ENCODE measurements at places on chromosomes 2 and 18. TPM values are rescaled to one million over a fixed set of nuclear protein-coding genes. Genes with fewer than 3 reads are reported as not detected.

DNA sequence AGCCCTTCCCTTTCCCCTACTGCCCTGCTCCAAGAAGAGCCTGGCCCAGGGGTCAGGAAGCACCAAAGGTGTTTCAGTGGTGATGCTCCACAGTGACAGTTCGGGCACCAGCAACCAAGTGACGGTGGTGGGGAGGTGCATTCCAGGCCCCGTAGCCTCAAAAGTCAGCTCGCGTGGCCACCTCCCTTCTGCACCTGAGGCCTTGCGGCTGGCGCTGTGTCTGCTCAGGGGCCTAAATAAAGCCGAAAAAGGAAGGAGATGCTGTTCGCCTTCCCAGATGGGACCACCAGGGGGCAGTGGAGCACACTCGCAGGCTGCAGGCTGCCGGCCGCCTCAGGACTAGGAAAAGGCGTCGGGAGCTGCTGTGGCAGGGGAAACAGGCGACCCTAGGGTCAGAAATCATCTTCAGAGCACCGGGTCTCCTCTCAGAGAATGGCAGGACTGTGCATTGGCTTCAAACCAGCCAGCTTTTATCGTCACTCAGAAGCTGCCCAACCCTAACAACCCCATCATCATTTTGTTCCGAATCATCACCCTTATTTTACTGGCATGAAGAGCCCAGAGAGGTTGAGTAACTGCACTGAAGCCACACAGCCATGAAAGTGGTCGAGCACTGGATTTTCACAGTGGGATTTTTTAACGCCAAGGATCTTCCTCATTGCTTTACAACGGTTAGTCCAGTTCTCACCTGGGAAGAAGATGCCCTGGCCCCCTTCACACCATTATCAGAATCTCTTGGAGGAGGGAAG is 213.0 kb upstream of the CELF4 start:
- peak; percentile 52 for DNase-seq
- no peaks in the 10 kb centered on the region for H3K36me3 ChIP-seq
- no peaks in the 10 kb centered on the region for H3K27me3 ChIP-seq
- no peak overlapping the region for H3K4me3 ChIP-seq
- H3K4me1 ChIP-seq = no peaks in the 10 kb centered on the region
- H3K27ac ChIP-seq = no peak overlapping the region

DNA sequence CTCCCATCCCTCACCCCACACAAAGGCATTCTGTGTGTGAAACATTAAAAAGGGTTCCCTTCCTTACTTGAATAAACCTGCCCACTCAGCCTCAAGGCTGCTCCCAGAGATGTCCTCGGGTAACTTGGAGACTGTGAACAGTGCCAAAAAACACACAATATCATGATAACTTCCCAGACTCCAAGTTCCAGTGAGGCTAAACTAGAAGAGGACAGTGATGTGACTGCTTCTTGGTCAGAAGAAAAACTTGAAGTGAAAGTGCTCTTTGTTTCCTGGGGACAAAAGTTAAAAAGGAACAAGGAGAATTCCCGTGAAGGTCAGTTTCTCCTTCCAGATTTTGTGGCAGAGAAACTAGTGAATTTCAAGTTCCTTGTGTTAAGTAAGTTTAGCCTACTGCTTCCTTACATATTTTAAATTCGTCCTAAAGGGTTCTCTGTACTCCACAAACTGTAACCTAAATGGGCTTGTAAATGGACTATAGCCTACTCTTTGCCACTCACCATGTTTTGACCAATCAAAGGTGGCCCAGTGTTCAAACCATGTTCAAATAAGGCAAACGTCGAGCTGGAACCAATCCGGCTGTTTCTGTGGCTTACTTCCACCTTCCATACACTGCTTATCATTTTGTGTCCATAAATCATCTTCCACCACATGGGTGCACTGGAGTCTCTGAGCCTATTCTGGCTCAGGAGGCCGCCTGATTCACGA is 20.4 kb downstream of the TPRKB start:
- no peak for DNase-seq
- no peaks in the 10 kb centered on the region for H3K36me3 ChIP-seq
- H3K27ac ChIP-seq = no peak overlapping the region

DNA sequence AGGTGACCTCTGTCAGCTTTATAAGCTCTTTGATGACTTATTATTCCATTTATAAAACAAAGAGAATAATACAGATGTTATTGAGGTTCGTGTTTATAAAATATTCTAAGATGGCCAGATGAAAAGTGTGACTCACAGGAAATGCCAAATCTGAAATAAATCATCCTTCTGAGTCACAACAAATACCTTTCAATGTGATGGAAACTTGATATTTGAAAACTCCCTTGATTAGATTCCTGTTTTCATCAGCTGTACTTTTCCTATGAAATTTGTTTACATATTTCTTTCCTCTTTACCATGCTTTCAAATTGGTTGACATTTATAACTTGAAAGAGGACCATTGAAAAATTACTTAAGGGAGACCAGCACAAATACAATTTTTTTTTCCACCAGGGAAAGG is 30.6 kb upstream of the PPP1R1C start:
- no peaks in the 10 kb centered on the region for H3K4me1 ChIP-seq
- H3K27ac ChIP-seq = no peak overlapping the region
- H3K27me3 ChIP-seq = no peaks in the 10 kb centered on the region
- no peaks in the 10 kb centered on the region for H3K36me3 ChIP-seq
- no peak for DNase-seq

DNA sequence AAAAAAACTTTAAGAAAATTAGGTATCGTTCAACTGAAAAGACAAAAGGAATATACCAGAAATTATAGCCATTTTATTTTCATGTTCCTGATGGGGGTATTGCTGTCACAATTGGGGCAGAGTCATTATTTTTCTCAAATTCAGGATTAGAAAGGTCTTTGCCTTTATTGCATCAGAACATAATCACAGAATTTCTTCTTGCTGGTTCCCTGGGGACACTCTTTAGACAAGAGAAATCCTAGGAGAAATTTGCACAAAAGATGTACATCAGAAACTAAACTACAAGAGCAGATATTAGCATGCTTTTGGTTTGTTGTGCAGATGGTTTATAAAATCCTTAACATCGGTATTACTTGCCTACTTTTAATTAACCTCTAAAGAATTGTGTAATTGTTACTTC is 103.2 kb downstream of the NCOA1 start:
- no peak for DNase-seq
- H3K4me1 ChIP-seq = peaks cover 23% of the 10 kb centered on the region
- no peak overlapping the region for H3K4me3 ChIP-seq
- no peak overlapping the region for H3K27ac ChIP-seq
- H3K36me3 ChIP-seq = no peaks in the 10 kb centered on the region

Gene MAPRE3
- 116 TPM for total RNA-seq

DNA sequence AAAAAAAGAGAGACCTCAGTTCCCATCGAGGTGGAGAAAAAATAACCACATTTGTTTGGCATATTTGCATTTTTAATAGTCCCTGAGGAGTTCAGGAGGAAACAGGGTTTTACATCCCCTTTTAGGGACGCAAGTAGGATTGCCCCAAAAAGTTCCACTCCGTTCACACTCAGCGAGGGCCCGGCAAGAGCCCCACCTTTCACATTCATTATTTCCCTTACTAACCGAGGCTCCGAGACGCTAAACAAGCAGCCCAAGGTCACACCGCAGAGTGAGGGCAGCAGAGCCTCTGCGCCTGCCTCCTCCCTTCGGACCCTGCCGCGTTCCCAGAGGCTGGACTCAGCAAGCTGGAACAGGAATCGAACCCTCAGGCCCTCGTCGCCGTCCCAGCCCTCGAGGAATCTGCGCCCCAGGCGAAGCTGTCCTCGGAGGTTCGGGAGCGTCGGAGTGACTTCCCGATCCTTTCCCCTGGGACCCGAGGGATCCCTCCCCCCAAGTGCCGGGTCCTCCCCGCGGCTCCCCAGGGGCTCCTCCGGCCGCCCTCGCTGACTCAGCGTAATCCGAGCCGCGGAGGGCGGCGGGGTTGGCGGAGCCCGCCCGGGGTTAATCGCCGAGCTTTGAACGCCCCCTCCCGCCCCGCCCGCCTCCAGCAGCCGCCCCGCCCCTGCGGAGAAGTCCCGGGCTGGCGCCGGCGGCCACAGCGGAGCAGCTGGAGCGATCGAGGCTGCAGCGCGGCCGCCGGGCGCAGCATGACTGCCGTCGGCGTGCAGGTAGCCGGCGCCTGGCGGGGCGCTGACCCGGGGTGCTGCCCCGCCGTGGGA is at the start of gene TMEM37:
Gene TMEM37 (plus strand): TSS at position 700 of the 821 bp plus-strand sequence. CDS start 50 bp downstream, at position 750.
- peaks cover 5% of the 10 kb centered on the region for H3K4me1 ChIP-seq
- peak within 1 kb of the TSS; percentile 68 for H3K4me3 ChIP-seq
- H3K27ac ChIP-seq = peak within 1 kb of the TSS; percentile 60

Gene FABP1
- total RNA-seq = 0.52 TPM

DNA sequence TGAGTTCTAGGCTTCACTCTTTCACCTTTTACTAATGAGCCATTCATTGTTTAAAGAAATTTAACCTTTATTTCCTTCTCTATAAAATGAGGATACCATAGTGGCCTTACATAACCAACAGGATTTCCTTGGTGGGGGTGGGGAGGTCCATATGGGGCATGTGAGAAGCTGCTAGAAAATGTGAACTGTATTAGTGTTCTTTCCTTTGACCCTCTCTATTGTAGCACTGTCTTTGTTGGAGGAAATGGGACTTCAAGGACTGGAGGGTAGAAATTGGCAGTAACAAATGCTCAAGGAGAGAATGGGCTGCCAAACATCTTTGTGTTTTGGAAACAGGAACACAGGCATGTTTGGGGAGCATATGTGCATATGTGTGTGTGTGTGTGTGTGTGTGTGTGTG is 468.7 kb upstream of the ZEB2 start:
- DNase-seq = no peak
- no peaks in the 10 kb centered on the region for H3K36me3 ChIP-seq
- H3K27ac ChIP-seq = no peak overlapping the region

Data from psoas muscle (tissue), 8 donors.